ENCODE measurements at places on chromosomes 2 and 18. TPM values are rescaled to one million over a fixed set of nuclear protein-coding genes. Genes with fewer than 3 reads are reported as not detected.

DNA sequence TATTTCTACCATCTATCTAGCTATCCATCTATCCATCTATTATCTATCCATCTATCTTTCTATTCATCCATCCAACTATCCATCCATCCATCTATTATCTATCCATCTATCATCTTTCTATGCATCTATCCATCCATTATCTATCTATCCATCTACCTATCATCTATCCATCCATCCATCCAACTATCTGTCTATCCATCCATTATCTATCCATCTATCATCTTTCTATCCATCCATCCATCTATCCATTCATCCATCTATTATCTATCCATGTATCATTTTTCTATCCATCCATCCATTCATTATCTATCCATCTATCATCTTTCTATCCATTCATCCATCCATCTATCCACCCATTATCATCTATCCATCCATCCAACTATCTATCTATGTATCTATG is 24.6 kb upstream of the ZNF407 start:
- no peak for DNase-seq

The GULP1 gene
- 18.0 TPM for total RNA-seq

GRCh38 chr2:155391613-155392130 is 693.2 kb downstream of the KCNJ3 start:
- no peak for DNase-seq

- DNase-seq, result no peak
Measured at GRCh38 chr2:224040753-224041152, 1.7 kb upstream of the SERPINE2 start.

The MAP3K19 gene
- not detected for total RNA-seq

The SLC5A7 gene
- not detected for total RNA-seq

GRCh38 chr2:11744631-11745394 is 1.6 kb upstream of the LPIN1 start:
- no peak for DNase-seq

DNA sequence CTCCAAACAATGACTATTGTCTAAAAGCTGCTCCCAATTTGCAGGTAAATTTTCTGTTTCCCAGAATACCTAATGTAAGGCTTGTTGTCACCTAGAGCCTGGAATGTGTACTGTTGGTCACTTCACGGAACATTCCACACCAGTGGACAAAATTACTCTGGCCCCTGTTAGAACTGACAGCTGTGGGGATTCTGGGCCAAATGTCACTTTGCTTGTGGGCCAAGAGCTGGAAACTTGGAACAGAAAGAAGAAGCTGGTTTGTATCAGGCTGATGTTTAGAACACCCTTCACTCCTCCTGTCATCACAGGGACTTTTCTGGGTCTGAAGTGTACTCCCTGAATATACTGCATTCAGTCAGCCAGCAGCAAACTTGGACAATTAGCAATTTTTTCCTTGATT is 495.6 kb upstream of the SYT4 start:
- no peak for DNase-seq

DNA sequence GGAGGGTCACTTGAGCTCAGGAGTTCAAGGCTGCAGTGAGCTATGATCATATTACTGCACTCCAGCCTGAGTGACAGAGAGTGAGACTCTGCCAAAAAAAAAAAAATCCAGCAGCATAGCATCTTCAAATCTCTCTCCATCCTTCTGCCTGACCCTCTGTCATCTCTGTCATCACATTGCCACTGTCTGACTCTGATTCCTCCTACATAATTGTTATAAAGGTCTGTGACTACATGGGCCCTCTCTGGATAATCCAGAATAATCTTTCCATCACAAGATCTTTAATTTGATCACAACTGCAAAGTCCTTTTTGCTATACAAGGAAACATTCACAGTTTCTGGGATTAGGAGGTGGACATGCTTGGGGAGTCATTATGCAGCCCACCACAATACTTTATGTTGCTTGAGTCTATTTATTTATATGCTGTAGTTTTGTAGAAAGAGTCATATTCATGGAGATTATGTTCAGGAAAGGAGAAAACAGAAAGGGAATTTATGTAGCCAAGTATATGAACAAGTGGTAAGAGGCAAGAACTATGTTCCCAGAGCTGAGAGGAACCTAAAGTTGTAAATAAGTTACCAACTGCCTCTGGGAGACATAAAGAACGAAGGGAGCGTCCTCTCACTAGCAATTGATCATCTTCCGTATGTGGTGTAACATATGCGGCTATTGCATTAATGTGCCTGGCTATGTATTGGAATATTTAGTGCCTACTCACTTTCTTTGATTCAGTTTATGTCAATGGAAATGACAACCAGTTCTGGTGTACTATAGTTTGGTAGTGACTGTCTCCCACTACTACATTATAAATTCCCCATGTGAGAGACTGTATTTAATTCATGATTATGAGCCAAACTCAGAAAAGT is 21.5 kb downstream of the RND3 start:
- no peak for DNase-seq

DNA sequence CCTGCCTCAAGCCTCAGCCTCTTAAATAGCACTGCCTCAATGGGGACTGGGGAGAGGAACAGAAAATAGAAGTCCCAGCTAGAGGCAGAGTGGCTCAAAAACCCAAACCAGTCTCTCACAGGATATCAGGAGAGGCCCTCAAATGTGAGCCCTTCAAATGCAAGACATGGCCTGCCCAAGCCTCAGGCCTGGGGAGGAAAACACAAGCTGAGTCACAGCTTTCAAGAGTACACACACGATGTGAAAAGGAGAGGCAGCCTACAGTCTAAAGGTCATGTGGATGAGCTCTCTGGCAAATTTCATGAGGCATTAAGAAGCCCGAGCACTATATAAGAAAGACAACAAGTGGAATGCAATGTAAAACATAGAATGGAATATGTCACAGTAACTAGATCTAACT is 316.6 kb upstream of the MEX3C start:
- no peak for DNase-seq

GRCh38 chr2:203858176-203858575 is 9.4 kb upstream of the CTLA4 start:
- no peak for DNase-seq

The SRD5A2 gene
- not detected for total RNA-seq

The LONRF2 gene
- 2.5 TPM for total RNA-seq

DNA sequence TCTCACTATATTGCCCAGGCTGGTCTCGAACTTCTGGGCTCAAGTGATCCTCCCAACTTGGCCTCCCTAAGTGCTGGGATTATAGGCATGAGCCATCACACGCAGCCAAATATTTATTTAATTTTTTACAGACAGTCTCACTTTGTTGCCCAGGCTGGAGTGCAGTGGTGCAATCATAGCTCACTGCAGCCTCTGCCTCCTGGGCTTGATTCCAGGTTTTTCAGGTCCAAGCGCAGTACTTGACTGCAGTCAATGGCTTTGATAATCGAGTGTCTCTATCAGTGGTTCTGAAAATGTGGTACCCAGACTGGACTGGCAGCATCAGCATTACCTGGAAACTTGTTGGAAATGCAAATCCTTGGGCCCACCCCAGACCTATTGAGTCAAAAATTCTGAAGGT is 63.1 kb downstream of the PLB1 start:
- no peak for DNase-seq

The LGALSL gene
- total RNA-seq, result 10.6 TPM

The REG1B gene
- not detected for total RNA-seq

DNA sequence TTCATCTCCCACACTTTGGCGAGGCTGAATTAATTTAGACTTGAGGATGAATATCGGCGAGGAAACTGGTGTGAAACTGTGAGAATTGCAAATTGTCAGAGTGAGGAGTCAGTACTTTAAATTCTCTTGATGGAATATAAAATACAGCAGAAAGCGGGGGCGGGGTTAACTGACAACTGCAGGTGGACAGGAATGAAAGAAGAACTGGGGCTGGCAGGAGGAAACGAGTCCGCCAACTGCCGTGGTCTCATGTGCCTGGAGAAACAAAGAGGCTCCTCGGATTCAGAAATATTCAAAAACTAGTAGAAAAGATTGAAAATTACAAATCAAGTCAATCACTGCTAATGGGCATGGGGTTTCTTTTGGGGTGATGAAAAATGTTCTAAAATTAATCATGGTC is 44.3 kb downstream of the MOGAT1 start:
- no peak for DNase-seq

DNA sequence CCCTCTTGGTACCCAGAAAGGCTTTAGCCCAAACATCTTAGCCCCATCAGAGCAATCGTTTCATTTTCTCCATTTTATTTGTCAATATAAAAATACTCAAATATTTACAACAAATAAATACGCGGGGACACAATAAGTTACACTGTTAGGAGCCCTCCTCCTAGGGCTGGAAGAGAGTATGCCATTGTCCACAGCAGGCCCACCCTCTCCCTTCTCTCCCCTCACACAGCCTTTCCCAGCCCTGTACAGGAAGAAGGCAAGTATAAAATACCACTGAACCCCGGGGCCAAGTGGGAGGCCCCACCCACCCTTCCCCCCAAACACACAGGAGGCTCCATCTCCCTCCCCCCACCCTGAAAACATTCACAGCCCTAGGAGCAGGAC is 1.9 kb upstream of the ANKRD39 start:
- no peak for DNase-seq

DNA sequence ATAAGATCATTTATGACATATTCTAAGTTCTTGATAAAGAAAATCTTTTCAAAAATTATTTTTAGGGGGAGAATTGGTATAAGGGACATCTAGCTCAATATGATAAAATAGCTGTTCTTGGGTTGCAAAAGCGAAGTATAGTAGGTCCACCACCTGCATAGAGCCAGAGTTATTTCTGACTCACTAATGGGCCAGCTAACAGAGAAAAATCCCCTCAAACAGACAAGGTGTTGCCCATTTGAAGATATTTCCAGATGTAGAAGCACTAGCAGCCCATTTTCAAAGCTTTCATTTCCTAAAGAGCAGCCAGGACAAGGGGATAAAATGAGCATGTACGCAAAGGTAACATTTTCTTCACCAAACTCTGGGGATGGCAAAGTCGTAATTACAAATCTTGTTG is 165.7 kb upstream of the FN1 start:
- DNase-seq, result no peak

Measured in omental fat pad (tissue), 4 donors.